Thoracic aorta (tissue), 2 donors: ENCODE measurements at places on chromosomes 4 and X.

DNA sequence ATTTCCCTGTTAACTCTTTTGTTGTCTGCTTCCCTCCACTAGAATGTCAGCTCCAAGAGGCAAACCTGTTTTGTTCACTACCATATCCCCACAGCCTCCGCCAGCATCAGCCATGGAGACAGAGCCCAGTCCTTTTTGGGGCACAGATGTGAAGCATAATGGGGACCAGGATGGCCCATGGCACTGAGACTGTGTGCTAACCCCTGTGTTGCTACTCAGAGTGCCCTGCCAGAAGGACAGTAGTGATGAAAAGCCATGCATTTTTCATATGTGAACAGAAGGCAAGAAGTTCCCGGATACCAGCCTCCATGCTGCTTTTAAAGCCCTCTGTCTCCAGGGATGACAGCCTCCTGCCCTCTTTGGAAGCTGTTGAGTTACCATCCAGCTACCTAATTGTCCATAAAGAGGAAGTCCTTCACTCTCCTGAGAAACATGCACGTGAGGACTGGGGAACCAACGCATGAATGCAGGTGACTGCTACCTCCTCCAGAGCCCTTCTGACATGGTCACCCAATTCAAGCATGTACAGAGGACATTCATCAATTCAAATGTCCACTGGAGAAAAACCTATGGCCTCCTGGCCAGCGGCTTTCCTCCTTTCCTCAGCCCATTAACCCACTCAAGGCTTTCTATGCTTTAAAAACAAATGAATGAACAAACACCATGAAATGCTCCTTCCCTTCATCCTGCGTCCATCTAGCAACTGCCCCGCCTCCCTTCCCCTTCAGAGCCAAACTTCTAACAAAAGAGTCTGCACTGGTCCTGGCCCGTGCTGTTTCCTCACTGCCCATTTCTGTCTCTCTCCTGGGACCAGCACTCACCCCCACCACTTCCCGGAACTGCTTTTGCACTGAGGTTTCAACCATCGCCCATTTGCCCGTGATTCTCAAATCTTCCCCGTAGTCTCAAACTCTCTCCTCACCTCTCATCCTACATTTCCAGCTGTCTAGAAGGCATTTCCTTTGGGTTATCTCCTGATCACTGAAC lies 18.0 kb downstream of the PNMA6F start:
- no peak for DNase-seq

GRCh38 chr4:52844596-52844995 lies 17.5 kb upstream of the RASL11B start:
- DNase-seq: no peak

GRCh38 chr4:139163806-139164206 lies 13.2 kb downstream of the ELF2 start:
- DNase-seq: no peak

GRCh38 chr4:98383431-98384106 lies 122.4 kb downstream of the RAP1GDS1 start:
- DNase-seq: no peak

GRCh38 chrX:119071381-119071780 lies 1.4 kb upstream of the CT47C1 start:
- no peak for DNase-seq

DNA sequence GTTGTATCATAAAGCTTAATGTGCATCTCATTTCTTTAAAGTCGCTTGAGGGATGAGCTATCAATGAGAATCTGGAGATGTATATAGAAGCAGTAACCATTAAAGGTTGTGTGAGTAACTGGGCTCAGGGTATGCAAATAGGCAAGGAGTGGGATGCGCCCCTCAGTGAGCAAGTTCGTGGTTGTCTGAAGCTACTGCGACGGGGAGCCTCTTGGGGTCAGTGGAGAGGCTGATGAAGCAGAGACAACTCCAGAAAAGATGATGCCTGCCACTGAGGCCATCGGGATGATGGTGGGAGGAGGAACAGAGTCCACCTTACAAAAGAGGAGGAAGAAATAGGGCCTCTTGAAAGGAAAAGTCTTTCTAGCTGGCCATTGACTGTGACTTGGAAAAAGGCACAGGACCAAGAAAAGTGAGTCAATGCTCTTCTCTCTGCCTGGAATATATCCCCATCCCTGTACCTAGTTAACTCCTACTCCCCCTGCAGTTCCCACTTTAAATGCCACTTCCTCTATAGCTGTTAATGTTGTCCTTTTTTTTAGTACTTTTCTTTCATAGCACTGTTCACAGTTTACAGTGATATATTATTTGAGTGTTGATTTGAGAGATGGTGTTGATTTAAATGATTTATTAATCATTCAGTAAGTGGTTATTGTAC lies 51.4 kb upstream of the LSM6 start:
- DNase-seq: no peak
